ENCODE measurements at places on chromosomes 5 and 9.

- no peak for DNase-seq
These were observed 3.4 kb downstream of the GARNL3 start for GRCh38 chr9:127267793-127268525.

DNA sequence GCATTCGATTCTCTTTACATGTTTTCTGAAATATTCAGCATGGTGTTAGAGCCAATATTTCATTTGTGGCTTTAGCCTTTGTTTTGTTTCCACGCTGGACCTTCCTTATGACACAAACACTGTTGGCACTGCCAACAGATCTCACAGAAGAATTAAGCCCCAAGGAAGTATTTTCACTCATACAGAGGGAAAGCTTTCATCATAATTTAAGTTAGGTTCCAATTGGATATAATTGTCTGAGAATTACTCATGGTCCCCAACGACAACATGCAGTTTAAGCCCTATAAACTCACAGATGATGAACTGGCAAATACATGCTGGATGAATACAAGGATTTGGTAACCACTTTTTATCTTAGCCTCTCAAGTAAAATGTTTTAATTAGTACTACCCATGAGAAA, 259.5 kb downstream of the EBF1 start:
- no peak for DNase-seq

- peak; percentile 46 for DNase-seq
These were observed 1.4 kb downstream of the PTGR1 start for GRCh38 chr9:111597852-111598732.

- DNase-seq, result no peak
These were observed 32.6 kb upstream of the CRB2 start for GRCh38 chr9:123323196-123324013.

GRCh38 chr5:118371973-118372831, 616.1 kb downstream of the DTWD2 start:
- DNase-seq, result no peak

GRCh38 chr9:122193651-122194050, 33.9 kb downstream of the MORN5 start:
- DNase-seq, result no peak

GRCh38 chr9:122777935-122778627, 10.7 kb upstream of the OR5C1 start:
- DNase-seq, result no peak

- no peak for DNase-seq
These were observed 204.8 kb downstream of the DCP2 start for GRCh38 chr5:113181409-113181808.

DNA sequence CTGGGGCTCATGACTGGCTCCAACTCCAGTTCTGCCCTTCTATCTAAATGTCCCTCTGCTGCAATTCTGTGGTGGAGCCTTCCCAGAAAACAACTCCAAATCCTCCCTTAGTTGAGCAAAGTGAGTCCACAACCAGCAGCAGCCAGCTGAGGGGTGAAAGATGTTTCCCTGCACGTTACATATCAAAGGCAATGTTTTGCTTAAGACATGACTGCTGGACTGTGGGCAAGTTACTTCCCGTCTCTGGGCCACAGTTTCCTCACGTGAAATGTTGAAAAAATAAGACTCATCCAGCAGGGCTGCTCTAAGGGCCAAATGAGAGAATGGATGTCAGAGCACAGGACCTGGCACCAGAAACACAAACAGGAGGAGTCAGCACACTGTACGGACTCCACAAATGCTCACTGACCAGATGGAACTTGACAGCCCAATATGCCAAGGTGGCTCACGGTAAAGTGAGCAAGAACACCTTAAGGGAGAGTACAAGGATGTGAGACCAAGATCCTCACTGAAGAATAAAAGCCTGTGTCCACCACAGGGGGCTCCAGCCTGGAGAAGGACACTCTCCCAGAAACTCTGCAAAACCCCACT, 138.4 kb upstream of the ABCA1 start:
- no peak for DNase-seq

- no peak for DNase-seq
These were observed 1.0 kb upstream of the F2R start for GRCh38 chr5:76714751-76715485.

DNA sequence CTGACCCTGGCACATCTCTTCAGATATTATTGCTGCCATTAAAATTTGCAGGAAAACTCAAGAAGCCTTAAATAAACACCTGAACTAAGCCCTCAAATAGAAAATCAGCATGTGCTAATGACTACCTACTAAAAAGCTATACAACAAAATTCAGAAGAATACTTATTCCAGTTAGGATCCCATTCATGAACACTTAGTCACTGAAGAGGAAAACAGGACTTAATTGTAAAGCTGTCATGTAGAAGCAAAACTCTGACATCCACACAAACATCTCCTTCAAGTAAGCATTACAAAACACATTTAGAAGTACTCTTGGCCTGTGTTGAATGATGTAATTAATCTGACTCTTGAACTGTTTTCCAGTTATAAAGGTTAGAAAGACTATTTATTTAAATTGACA, 19.9 kb downstream of the ELL2 start:
- no peak for DNase-seq

- no peak for DNase-seq
These were observed 813.9 kb upstream of the CDH10 start for GRCh38 chr5:25458628-25459027.

DNA sequence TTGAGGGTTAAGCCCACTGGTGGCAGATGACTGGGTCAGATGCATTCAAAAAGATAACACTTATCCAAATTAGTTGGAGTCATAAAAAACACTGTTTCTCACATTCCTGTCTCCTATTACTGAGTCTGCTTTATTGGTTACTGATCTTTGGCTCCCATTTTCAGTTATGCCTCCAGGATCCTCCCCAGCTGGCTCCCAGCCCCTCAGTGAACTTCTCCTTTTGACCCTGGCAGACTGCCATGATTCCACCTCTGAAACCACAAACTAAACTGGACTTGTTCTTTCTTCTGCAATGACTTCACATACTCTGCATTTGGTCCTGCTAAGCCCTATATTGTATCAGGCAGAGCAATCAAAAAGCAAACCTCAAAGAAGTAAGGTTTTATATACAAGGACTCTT, 860.8 kb upstream of the DMAC1 start:
- DNase-seq, result no peak

DNA sequence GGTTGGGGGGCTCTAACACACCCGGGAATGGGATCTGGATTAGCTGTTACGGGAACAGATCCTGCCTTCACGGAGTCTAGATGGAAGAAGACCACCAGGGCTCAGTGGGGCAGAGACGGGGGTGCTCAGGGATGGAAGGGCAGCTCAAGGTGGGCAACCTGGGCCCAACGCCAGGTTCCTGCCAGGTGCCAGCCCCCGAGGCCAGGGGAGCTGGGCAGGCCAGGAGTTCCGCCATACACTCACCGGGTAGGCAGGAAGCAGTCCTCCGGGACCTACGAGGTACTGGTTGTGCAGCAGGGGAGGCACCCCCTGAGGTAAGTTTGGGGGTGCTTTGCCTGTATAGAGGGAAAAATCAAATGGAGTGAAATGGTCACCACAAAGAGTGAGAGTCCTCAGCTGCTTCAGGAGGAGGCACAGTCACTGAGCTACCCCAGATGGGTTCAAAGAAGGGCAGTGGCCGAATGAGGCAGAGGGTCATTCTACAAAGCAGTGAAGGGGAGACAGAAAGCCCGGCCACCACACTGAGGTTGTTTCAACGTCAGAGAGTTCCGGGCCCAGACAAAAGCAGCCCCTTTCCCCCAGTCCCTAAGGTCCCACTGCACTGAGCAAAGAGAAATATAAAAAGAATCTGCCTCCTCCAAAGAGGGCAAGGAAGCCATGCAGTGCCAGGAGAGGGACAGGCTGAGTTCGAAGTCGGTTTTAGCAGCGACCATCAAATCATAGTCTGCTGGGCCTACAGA, 110.0 kb downstream of the UBE2R2 start:
- DNase-seq, result no peak

DNA sequence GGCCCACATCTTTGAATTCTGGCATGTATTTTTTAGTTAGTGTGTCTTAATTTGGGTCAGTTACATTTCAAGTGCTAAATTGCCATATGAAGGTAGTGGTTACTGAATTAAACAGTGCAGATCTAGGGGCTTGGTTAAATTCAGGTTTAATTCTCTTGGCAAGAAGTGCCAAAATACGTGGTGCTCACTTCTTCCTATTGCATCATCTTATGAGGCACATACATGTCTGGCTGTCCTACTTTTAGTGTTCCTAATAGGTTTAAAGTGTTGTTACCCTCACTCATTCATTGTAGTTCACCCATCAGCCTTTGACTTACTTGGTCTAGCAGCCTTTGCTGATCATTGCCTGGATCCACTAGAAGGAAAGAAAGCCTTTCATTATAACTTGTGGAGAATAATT, 59.5 kb downstream of the RPS6 start:
- DNase-seq, result no peak

- DNase-seq, result no peak
These were observed 87.3 kb downstream of the INSYN2B start for GRCh38 chr5:169893010-169893409.

- no peak for DNase-seq
These were observed 363.8 kb downstream of the ARL15 start for GRCh38 chr5:53946405-53947100.

DNA sequence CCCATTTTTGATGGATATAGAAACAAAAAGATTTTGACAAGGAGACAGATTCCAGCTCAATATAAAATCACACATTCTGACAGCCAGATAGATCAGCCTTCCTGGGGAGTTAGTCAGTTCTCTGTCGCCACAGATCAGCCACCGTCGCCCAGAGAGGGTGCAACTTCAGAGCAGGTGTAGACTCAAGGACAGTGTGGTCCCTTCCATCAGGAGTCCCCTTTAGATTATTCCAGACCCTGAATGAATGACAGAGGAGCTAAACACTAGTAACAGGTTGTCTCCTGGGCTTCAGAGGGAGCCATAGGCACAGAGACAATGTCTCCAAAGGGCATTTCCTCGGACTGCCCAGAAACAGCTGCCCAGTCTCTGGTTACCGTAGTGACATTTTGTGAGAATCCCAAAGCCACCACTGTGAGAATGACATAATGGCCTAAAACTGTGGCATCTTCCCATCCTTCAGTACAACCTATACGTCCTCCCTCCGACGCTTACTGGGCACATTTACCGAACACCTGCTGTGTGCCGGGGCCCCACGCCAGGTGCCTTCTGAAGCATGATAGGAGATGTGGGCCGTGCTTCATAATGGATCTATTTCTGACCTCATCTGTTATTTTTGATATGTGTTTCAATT, 47.4 kb upstream of the SLC2A8 start:
- no peak for DNase-seq

- no peak for DNase-seq
These were observed 262.1 kb upstream of the RPS23 start for GRCh38 chr5:82540301-82540700.

DNA sequence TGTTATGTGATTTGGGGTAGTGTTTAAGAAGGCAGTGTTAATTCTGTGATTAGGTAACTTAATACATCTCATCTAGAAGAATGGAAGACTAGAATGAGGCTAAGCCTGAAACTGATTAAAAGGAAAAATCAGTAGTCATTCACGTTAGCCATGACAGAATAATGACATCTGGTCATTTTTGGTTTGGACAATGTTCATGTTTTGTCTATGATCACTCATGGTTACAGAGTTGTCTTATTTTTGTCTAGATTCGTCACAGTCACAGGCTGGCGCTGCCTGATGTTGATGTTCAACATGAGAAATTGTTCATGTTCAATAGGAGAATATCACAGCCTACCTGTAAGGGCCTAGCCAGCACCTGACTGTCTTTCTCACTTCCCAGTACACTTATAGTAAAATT, 9.5 kb upstream of the DOCK2 start:
- DNase-seq, result no peak

GRCh38 chr5:170565072-170565471, 61.3 kb downstream of the KCNIP1 start:
- DNase-seq, result no peak

GRCh38 chr5:163889369-163889768, 383.9 kb downstream of the MAT2B start:
- no peak for DNase-seq

DNA sequence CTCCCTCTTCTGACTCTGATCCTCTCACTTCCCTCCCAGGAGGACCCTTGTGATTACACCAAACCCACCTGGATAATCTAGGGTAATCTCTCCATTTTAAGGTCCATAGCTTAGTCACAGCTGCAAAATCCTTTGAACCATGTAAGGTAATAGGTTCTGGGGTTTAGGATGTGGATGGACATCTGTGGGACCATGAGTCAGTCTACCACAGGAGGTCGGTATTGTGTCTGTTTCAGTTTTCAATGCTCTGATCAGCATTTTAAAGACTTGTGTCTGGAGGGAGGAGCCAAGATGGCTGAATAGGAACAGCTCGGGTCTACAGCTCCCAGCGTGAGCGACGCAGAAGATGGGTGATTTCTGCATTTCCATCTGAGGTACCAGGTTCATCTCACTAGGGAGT, 112.6 kb downstream of the CAVIN4 start:
- no peak for DNase-seq

DNA sequence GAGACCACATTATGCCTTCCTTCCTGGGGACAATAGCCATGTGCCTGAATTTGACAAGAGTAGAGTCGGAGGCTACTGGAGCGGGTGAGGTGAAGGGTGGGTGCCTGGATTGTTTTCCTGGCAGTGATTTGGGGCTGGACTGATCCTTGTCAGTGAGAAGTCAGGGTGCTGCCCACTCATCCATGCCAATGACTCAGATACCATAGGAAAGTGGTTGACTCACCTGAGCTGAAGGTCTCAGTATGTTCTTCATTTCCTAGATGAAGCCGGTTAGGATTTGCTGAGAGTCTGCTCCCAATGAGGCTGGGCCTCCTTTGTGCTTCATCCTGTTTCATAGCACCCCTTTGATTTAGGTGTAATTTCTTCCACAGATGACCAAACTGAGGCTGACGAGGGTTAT, 366.0 kb downstream of the KDM4C start:
- no peak for DNase-seq

DNA sequence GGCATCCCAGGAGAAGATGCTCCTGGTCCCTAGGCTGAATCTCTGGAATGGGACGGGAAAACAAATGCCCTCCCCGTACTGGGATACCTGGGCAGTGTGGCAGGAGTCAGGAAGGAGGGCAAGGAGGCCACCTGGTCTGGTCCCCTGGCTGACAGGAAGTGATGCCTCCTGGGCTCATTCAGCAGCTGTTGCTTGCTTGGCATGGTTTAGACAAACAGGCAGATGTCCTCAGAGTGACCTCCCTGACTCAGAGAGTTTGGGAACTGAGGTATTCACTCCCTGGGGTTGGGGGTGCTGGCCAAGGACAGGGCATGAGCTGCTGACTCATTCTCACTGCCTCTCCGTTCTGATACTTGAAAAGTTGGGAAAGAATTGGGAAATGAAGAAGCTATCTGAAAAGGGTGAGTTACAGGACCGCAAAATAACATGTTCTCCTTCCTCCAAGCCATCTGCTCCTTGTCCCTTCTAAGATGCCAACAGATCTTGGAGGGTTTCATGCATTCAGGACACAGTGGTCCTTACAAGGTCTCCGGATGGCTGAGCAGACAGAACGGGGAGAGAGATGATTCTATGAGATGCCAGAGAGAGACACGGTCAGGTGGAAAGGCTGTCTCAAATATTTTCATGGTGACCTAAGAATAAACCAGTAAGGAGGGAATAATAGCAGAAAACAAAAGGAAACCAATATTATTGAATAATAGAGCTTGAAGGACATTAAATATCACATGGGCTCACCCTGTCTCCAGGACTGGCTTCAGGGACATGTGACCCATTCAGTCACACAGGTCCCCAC, 534.5 kb downstream of the BNC2 start:
- no peak for DNase-seq
